T follicular helper cell (primary cell): ENCODE measurements at places on chromosomes 12 and 14.
A peak's percentile ranks its signal among the peaks of the same experiment; 100 is the strongest.

- no peak for DNase-seq
Measured at GRCh38 chr12:110536834-110537604, 34.9 kb downstream of the RAD9B start.

- no peak for DNase-seq
Measured at GRCh38 chr12:122354958-122355641, 67.4 kb downstream of the CLIP1 start.

DNA sequence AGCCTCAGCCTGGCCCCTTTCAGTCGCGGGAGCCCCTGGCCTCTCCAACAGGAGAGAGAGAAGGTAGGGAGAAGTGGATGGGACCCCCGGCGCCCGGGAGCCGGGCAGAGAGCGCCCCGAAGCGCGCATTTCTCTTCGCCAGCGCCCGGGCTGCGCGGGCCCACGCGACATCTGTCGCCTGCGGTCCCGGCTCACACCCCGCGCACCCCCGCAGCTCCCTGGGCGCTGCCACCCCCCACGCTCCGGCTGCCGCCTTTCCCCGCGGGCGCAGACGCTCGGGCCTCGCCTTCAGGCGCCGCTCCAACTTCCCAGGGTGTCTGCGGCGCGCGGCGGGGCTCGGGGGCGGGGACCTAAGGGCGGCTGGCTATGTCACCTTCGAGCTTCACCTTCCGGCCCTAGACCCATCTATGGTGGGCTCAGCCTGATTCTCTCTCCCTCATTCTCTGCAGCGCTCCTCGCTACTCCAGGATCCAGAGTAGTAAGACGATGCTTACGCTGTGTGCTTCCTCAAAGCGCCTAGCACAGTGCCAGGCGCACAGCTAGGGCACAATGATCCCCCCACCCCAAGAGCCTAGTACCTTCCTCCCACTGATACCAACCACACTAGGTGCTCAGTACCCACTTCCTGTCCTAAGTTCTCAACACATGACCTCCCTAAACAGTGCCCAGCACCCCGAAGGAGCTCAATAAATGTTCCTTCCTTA, 1.6 kb downstream of the HRK start:
- DNase-seq: no peak

- peak; percentile 80 for DNase-seq
Measured at GRCh38 chr12:55940065-55940732, 9.2 kb downstream of the DGKA start.

- DNase-seq: no peak
Measured at GRCh38 chr12:63841571-63841970, 2.9 kb upstream of the SRGAP1 start.

DNA sequence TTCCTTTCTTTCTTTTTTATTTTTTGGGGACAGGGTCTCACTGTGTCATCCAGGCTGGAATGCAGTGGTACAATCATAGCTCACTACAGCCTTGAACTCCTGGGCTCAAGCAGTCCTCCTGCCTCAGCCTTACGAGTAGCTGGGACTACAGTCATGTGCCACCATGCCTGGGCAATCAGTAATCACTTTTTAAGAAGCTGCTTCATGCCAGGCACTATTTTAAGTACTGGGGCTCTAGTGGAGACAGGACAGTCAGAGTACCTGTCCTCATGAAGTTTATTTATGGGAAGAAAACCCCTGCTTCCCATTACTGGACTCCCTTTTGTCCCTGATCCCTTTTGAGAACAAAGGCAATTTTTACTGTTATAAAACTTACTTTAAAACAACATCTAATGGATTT, 124.0 kb upstream of the NPAS3 start:
- DNase-seq: no peak

GRCh38 chr12:46998811-46999368, 80.5 kb upstream of the PCED1B start:
- DNase-seq: no peak

DNA sequence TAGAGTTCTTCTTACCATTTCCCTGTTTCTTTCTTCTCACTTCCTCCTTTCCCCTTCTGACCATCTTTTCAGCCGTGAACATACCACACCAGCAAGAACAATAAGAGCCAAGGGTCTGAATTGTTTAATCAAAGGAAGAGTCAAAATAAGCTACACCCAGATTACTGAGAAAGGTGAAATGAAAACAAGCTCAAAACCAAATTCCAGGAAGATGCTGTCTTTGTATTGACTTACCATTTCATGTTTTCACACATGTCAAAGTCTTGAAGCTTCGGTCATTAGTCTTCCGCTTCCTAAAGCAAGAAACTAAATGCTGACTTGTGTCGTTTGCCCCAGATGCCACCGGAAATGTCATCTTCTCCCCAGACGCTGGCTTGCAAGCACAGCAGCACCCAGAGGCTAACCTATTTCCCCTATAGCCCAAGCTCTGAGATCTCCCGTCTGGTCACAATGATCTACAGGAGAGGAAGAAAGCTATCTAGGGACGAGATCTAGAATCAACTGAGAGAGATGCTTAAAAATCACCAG, 136.5 kb upstream of the AMIGO2 start:
- no peak for DNase-seq

DNA sequence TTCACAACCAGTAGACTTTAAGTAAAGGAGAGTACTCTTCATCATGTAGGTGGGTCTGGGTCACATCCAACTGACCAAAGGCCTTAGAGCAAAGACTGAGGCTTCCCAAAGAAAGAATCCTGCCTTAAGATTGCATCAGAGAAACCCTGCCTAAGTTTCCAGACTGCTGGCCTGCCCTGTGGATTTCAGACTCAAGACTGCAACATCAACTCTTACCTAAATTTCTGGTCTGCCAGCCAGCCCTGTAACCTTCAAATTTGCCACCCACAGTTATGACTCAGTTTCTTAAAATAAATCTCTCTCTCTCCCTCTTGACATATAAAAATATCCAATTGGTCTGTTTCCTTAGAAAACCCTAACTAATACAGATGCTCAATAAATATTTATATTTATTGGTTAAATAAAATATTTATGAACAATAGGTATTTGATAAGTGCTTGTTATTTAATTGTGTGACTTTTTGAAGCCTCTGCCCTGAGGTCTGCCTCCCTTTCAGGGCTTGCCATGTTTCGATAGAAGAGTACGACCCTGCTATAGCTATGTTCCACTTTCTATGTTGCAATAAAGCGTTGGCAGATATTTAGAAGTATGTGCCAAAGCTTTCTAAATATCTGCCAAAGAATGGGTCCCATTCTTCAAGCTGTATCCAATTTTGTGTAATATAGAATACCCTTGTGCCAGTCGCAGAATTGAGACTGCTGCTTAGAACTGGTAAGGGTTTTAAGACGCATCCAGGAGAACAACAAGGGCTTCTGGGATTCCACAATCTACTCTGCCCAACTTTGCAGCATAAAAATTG, 65.7 kb downstream of the TMEM30B start:
- no peak for DNase-seq

DNA sequence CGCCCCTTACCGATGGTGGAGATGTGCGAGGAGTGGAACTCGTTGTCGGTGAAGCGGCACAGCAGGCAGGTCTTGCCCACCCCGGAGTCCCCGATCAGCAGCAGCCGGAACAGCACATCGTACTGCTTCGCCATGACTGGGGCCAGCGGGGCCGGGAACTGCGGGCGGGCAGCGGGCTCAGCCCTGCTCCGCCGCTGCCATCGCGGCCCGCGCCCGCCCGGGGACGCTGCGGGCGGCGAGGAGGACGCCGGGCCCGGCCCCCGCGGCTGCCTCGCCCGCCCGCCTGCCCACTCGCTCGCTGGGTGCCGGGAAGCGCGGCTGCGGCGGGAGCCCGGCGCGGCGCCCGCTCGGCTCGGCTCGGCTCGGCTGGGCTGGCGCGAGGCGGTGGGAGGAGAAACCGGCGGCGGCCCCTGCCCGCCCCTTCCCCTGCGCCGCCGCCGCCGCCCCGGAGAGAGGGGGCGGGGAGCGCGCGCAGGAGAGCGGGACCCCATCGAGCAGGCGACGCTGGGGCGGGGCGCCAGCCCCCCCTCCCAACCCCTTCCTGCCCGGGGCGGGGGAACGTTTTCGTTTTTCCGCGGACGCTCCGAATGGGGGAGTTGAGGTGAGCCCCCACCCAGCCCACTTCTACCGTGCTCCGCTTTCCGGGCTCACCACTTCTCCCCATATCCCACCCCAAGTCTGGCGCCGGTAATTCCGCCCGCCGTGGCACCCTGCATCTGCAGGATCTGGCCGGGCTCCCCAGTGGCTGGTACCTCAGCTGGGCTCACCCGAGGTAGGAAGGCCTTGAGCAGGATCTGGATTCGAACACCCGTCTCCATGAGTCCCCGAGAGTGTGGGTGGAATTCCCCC, at the start of gene RAB15:
Gene RAB15, minus strand, starts transcription at position 394 of the 849 bp plus-strand sequence. Its CDS starts 260 bp downstream, at position 134.
- DNase-seq: peak; percentile 22

GRCh38 chr12:116674643-116675183, 63.2 kb downstream of the SPRING1 start:
- no peak for DNase-seq

DNA sequence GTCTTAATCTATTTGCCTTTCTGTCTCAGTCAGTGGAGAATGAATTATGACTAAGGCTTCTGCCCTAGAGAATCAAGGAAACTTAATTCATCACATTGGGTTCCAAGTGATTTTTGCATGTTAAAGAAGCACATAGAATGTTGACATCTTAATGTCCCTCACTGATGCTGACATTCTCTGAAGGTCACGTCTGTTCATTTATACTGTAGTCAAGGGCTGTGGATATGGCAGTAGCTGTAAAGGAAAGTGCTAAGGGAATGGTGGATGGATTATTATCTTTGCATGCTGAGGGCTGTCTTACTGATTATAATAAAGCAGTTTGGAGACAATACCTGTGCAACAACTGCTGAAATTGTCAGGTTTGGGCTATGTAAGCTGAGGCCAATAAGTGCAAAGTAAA, 161.2 kb downstream of the PLCZ1 start:
- no peak for DNase-seq

- DNase-seq: no peak
Measured at GRCh38 chr14:76760331-76761135, 735 bp upstream of the VASH1 start.

- DNase-seq: no peak
Measured at GRCh38 chr14:101464984-101465794, 96.1 kb upstream of the DIO3 start.

DNA sequence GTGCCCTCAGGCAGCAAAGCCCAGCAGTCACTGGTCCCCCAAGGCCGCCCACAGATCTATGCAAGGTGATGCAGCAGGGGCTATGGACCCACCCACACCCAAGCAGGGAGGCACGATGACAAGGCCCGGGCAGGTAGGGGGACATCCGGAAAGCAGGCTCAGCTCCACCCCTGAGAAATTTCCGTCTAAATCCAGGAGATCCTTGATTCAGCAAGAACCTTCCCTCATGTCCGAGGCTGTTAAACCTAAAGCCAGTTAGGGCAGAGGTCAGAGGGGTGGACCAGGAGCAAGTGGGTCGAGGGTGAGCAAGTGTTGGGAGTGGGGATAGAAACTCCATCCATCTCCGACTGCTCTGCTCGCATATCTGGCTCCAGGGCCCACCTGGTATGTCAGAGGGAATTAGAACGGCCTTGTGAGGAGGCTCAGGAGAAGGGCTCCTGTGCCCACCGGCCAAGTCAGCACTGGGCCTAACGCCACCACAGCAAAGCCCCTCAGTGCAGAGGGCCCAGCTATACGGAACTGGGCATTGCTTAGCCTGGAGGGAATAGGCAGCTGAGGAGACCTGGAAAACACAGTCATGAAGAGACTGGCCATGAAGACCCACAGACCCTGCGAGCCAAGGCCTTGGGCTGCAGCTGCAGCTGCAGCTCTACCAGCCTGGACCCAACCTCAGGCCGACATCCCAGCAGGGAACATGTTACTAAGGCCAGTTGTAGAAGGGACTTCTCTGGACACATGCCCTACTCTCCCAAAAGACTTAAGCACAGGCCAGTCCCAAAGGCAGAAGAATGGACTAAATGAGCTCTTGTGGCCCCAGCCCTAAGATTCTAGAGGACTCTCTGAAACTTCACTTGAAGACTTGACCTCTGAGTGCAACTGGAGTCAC, 34.3 kb downstream of the DAD1 start:
- DNase-seq: no peak

- no peak for DNase-seq
Measured at GRCh38 chr12:113149361-113150150, at the start of gene CFAP73. TSS of gene CFAP73 (plus strand) at chr12:113149724. CDS start at chr12:113149858, 134 bp downstream.

- DNase-seq: no peak
Measured at GRCh38 chr14:68547305-68548193, 245.3 kb downstream of the ZFP36L1 start.
